ENCODE measurements at places on chromosomes 2 and 18.

DNA sequence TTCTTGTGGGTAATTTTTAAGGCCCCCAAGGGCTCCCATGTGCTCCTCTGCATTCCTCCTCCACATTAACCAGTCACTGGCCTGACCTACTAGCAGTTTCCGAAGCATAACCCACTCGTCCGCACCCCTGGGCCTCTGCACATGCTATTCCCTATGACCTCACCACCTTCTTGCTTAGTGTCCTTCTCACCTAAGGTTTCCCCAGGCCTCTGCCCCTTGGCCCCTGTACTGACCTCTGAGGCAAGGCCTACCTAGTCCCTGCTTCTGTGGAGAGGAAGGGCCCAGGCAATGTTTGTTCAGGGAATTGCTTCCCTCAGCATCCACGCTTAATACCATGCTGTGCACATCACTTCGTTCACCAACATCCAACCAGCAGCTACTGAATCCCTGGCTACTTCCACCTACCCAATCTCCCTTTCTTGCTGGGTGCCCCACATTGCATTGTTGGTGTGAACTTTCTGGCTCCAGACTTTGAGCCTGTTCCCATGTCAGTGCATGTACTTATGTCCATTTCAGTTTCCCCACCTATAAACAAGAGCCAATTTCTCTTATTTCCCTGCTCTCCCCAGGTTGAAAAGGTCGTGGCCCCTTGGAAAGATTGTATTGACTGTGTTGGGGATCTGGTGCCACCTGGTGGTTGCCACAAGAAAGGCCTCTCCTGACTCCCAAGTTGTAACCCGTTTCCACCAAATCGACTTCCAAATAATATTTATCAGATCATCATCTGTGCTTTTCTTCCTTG, 19.2 kb upstream of the TMEM177 start:
- no peak for DNase-seq

GRCh38 chr2:237012577-237013267, 73.0 kb upstream of the COPS8 start:
- DNase-seq = no peak

GRCh38 chr2:176493909-176494308, 224.7 kb downstream of the MTX2 start:
- no peak for DNase-seq

GRCh38 chr2:170504810-170505145, 210.4 kb upstream of the SP5 start:
- DNase-seq = no peak

DNA sequence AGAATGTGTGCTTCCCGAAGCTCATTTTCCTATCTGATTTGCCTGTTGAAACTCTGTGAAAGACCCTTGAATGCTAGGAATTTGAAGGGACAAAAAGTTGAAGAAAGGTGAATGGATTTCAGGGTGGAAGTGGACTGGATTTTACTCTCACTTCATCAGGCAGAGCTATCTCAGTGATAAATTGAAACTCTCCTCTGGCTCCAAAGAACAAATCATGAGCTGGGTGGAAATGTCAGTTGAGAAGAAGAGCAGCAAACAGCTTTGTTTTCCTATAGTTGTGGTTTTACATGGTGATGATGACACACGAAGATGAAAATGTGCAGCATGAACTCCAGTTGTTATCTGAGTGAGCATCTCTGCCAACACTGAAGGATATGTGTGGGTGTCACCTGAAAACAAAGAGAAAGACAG, 34.4 kb downstream of the CD28 start:
- no peak for DNase-seq

DNA sequence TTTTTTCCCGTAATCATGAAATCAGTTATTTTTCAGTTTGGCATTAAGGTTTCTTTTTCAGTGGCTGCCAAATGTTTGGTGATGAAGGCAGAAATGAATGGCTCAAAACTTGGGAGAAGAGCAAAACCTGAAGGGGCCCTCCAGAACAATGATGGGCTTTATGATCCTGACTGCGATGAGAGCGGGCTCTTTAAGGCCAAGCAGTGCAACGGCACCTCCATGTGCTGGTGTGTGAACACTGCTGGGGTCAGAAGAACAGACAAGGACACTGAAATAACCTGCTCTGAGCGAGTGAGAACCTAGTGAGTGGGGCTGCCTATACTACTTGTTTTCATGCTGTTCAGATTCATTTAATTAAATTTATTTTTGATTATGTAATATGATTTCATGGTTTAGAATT, 29.2 kb upstream of the MSH2 start:
- no peak for DNase-seq

GRCh38 chr2:233600386-233600785, 17.0 kb upstream of the UGT1A8 start:
- DNase-seq = no peak

DNA sequence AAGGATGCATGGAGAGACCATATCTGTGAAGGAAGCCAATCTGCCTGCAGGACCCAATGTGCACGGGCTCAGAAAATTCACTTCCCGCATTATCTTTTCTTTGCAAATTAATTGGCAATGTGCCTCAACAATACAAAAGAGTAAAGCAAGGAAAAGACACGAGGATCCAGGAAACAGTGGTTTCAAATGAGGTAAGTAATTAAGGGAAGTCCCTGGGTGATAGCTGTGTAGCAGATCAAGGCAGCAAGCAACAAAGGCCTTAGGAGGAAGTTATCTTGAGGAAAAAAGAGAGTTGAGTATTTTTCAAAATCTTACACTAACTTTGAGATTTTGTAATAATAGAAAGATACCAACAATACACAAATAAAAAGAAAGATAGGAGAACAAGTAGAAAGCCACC, 44.3 kb upstream of the TGIF1 start:
- no peak for DNase-seq

DNA sequence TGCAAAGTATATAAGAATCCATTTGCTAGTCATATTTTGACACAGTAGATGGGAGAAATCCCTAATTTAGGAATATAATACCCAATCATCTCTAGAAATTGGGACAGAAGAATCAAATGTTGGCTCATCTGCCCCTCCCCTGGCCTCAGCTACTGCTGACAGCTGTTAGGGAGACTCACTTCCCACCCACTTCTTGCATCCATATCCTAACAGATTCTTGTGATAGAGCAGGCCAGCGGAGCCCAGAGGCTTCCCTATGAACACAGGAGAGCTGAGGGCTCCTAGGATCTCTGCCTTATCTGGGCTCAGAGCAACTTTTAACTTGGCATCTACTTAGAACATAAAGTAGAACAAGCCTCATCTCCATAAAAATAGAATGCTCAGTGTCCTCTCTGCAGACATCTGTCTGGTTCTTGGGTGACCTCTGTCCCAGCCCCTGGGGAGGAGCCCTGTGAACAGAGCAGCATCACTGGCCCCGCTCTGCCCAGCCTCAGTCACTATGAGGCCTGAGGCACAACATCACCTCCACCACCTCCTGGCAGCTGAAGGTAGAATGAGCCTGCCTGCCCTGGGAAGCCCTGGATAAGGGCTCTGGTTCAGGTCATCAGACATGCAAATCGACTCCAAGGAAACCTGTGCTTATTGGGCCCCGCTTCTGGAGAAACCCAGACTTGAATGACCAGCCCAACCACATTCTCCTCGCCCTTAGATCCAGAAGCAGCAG, 229.7 kb downstream of the ANKRD36B start:
- no peak for DNase-seq

DNA sequence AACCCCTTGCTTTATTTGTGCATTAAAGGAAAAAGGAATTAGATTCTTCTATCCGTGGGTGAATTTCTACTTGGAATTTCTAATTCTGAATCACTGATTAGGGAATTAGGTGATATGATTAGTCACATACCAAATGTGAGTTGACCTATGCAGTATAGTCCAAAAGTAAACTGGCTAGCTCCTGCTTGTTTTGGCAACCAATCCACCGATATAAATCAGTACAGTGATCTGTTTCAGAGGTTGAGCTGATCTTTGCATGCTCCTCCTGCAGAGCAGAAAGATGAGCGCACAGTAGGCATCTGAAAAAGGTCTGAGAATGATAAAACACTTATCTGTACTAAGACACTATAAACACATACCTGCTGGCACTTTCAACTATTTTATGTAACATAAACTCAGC, 86.6 kb downstream of the LRP1B start:
- no peak for DNase-seq

DNA sequence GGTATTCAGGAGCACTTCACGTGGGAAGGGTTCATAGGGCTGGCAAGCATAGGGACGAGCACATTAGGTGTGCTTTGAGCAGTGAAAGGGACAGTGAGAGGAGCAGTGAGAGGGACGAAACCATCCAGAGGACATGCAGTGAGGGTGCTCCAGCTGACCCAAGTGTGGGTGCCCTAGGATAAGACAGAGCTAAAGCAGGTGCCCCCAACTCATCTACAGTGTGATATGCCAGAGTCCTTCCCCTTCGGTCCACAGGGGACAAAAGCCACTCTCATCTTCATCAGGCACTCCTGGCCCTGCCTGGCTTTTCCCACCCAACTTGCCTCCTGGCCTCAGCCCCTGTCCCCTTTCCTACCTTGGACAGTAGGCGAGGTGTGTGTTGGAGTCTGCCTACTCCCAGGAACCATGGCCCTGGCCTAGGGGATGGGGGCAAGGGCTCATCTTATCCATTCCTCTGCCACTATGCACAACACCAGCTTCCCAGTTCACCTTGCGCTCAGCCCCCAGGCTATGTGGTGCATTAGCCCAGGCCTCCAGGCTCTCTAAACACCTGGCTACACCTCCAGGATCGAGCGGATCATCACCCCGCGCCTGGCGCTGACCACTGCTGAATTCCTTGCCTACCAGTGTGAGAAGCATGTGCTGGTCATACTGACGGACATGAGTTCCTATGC, 16.1 kb upstream of the ANKRD53 start:
- no peak for DNase-seq

GRCh38 chr18:55443776-55444175, 144.2 kb downstream of the TCF4 start:
- no peak for DNase-seq

DNA sequence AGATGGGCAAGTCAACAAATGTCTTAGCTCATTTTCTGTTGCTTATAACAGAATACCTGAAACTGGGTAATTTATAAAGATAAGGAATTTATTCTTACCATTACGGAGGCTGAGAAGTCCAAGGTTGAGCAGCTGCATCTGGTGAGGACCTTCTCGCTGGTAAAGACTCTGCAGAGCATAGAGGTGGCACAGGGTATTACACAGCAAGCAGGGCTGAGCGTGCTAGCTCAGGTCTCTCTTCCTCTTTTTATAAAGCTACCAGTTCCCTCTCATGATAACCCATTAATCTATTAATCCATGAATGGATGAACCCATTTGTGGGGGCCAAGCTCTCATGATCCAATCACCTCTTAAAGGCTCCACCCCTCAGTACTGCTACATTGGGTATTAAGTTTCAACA, 109.1 kb downstream of the CDK15 start:
- no peak for DNase-seq

GRCh38 chr18:44321868-44322590, 358.7 kb upstream of the SETBP1 start:
- DNase-seq = no peak

- no peak for DNase-seq
Measured at GRCh38 chr2:204299766-204300165, 245.5 kb upstream of the PARD3B start.

DNA sequence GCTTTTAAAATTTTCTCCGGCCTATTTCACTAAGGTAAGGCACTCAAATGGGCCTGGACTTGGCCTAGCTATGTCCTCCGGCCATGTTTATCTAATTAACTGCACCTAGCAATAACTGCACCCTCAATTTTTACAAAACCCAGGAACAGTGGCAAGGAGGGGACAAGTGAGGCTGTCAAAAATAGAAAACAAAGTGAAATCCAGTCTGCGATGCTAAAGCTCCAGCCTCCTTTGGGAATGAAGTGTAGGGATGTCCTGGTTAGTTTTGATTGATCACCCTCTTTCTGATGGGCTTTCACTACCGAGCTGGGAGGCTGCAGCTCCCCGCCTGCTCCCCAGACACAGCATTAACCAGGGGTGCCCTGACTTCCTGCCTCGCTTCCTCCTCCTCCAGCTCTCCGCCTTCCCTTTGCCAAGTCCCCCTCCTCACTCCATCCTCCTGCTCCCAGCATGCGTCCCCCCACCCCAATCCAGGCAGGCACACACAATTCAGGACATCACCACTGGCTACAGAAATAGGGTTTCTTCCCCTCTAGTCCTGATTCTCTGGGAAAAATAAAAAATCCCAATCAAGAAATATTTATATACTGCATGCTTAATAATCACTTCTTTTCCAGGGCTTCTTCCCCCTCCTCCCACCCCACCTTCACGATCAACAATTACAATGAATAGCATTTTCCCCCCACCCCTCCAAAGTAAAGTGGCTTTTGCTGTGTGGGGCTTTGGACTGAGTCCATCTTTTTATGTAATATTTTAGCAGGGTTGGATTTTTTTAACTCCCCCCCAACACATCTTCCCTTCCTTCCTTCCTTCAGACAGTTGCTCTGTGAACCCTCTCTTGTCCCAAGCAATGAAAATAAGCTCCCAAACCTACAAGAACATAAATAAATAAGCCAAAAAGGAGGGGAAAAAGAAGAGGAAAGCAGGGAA, 3.3 kb upstream of the POU3F3 start:
- no peak for DNase-seq

- DNase-seq = no peak
Measured at GRCh38 chr2:21024198-21024597, 19.7 kb downstream of the APOB start.

DNA sequence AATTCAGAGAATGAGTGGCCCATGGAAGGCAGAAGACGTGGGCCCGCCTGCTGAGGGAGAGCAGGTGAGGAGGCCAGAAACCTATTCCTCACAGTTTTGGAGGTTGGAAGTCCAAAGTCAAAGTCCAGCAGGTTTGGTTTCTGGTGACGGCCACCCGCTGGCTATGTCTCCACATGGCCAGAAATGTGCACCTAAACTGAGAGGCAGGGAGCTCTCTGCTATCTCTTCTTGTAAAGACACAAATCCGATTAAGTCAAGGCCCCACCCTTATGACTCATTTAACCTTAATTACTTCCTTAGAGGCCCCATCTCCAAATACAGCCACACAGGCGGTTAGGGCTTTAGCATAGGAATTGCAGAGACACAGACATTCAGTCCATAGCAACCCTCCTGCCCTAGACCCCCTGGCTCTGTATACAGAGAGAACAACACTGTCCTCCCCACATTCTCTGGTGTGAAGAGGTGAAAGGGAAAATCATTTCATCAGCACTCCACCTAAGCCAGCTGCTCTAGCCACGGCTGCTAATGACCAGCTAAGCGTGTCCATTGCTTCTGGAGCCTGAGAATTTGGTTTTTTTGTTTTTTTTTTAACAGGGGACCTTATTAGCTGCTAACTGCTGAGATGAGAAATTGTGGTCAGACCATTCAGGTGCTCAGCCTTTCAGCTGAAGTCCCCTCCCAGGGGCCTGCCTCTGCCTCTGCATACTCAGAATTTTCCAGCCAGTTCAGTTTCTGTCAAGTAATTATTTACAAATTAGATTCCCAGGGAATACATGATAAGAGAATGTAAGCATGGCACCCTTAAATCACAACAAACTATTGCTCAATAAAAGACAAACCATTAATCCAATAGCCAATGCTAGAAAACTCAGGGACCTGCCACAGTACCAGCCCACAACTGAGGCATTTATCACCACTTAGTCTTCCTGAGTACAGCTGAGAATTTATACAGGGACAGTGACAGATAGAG, 368.7 kb upstream of the ID2 start:
- DNase-seq = no peak

GRCh38 chr2:123086613-123087385, 938.3 kb upstream of the CNTNAP5 start:
- DNase-seq = no peak
